WTC11 (cell line): ENCODE measurements at places on chromosomes 7 and 10.

- DNase-seq: no peak
Observed at GRCh38 chr7:63925262-63925625, 73.4 kb upstream of the ZNF722 start.

DNA sequence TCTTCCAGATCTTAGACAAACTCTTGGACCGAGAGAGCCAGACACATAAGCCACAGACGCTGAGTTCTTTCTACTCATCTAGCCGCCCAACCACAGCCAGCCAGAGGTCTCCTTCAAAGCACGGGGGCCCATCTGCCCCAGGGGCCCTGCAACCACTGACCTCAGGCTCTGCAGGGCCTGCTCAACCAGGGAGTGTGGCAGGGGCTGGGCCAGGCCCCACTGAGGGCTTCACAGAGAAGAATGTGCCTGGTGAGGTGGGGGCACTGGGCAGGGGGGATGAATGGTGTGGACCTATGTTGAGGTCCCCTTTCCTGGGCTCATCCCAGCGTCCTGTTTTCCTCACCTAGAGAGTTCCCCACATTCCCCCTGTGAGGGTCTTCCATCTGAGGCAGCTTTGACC lies 11.4 kb downstream of the ZSWIM8 start:
- no peak for DNase-seq

DNA sequence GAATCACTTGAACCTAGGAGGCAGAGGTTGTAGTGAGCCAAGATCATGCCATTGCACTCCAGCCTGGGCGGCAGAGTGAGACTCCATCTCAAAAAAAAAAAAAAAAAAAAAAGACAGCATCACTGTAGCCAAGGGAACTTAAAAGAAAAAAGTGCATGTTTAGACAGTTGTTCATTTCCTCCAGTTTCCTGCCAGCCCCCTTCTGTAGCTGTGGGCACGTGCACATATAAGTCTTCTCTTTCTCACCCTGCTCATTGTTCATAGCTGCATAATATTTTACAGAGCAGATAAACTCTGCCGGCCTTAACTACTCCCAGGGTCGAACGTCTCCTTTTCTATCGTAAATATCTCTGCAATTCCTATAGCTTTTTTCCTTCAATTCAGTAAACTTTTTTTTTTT lies 132.6 kb downstream of the LHPP start:
- DNase-seq: no peak

DNA sequence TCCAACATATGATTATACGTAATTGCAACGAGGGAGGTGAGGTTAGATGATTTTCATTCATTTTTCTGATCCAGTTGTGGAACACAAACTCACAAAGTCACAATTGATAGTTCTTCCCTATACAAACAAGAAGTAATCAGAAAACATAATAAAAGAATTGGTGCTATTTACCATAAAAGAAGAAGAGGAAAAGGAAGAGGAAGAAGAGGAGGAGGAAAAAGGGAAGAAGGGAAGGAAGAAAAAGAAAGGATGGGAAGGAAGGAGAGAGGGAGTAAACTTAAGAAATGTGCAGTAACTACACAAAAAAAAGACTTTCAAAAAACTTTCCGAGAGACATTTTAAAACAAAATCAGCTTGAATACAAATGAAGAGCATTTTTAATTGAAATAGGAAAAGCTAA lies 65.0 kb downstream of the CCDC71L start:
- no peak for DNase-seq

- no peak for DNase-seq
Observed at GRCh38 chr7:148255333-148255732, 335.2 kb upstream of the C7orf33 start.
